Head of caudate nucleus (tissue), 42 donors: ENCODE measurements at places on chromosomes 6 and 20.

- DNase-seq, result no peak
These were observed 662.2 kb upstream of the HS3ST5 start for GRCh38 chr6:115004982-115005381.

DNA sequence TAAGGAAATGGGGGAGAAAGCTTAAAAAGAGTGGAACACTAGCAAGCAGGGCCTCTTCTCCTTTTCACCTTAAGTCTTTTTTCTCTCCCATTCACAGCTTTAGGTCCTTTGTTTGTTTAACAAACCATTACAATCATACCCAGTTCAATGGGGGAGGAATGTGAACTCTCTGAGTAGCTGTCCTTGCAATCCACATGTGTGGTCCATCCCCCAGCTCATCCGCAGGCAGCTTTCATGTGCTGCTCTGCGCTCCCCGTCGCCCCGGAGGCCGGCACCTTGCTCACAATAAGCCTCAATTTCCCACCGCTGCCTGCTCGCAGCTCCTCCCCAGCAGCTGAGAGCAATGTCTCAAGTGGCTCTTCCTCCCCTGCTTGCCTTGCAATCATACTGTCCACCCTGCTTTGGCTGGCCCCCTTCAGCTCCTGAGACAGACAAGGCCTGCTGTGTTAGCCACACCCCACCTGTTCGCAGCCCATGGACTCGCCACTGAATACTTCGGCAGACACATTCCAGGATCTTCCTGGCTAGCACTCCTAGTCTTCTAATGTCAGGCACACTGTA lies 49.1 kb downstream of the PLAGL1 start:
- DNase-seq, result no peak

DNA sequence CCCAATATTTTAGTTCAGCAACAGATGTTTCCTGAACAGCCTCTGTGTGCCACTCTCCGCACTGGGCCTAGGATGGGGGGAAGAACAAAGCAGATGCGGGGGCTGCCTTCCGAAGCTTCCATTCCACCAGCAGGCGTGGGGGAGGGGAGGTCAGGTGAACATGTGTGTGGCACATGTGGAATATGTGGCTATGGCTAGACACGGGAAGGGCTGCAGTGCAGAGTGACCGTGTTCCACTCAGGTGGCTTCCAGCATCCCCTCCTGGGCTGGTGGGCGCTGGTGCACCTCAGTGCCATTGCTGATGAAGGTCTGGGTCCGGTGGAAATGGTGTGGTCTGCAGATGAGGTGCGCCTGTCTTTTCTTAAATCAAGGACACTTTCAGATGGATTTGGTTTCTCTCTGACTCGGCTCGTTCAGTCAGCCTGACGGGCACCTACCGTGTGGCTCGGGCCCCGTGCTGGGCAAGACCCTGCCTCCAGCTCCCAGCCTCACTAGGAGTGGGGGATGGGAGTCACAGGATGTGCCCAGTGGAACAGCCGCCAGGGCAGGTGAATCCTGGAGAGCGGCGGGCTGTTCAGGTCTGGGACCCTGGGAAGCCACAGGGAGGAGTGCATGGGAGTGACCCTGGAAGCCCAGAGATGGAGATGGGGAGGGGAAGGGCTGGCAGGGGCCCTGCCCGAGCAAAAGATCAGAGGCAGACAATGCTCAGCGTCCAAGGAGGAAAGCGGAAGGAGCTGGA lies 111.0 kb downstream of the SYCP2 start:
- DNase-seq, result no peak

GRCh38 chr6:169921853-169922824 lies 170.7 kb downstream of the ERMARD start:
- no peak for DNase-seq

DNA sequence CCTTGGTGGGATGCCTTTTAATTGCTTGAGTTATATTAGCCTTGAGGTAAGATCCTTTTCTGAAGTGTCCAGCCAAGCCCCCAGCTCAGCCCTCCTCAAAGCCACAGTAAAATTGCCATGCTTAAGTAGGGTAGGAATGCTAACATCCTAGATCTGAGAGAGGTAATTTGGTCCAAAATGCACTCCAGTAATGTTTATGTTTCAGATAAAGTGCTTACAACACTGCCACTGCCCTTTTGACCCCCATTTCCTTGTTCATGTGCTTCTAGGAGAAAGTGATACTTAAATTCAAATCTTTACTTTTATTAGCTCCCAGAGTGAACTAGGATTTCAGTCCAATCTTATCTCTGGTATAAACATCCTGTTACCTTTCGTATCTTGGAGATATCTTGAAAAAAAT lies 318.0 kb downstream of the BMP2 start:
- no peak for DNase-seq
